Stimulated activated CD4-positive, alpha-beta T cell treated with anti-CD3 and anti-CD28 coated beads, Interleukin-4, amount 100 ng/mL, for 1 hour (primary cell): ENCODE measurements at places on chromosomes 3 and 15.
A peak's percentile ranks its signal among the peaks of the same experiment; 100 is the strongest.

GRCh38 chr15:69468241-69469121, 15.9 kb downstream of the RPLP1 start:
- peak; percentile 74 for DNase-seq

GRCh38 chr15:86863226-86863915, 783.7 kb downstream of the AGBL1 start:
- no peak for DNase-seq

DNA sequence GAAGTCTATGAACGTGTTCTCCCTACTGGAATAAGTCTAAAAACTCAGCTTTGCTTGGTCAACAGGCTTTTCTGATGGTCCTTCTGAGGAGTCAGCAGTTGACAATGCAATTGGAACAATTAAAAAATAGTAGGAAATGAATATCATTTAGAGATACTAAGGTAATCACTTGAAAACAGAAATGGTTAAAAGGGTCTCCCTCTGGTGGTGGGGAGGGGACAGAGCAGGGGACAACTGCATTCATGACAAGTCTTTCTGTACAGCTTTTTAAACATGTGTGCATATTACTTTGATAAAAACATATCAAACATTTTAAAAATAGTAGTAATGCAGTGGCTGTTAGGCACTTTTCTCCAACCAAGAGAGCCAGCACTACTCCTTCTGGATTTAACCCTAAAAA, 119.9 kb upstream of the FHIT start:
- DNase-seq: peak; percentile 19

DNA sequence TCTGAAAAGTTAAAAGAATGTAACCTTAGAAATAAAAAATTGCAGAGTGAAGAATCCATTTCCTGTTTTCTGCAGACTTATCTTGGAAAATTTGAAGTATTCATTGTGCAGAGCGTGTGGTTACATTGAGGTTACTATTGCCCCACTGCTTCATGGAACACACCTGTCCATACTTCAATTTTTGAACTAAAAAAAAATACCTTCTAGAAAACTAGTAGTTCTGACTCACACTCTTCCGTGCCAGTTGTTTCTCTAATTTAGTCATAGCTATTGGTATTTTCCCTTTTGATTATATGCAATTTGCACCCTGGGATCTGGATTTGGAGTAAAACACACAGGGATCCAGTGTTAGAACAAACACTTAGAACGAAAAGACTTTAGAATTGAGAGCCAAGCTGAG, 111.8 kb upstream of the LYSMD4 start:
- DNase-seq: no peak

GRCh38 chr15:91952216-91952615, 98.7 kb downstream of the SLCO3A1 start:
- DNase-seq: no peak

DNA sequence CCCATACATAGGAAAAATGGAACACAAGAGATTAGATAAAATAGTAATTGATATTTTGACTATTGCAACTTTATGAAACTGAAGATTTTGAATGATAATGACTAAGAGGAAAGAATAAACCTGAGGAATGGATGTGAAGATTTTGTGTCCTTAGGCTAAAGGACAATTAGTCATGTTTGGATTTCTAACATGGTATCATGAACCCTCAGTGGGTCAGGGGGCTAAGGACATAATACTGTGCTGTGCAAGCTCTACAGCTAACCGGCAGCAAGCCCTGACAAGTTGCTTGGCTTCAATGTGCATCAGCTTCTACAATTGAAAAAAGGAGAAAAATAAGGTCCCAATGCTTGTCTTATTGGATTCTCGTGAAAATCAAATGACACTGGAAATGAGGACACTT, 491.0 kb downstream of the MECOM start:
- DNase-seq: no peak

GRCh38 chr3:189496375-189497138, 134.6 kb upstream of the TP63 start:
- DNase-seq: no peak

GRCh38 chr3:52845157-52845556, 10.3 kb upstream of the MUSTN1 start:
- no peak for DNase-seq

- no peak for DNase-seq
These were observed 449.5 kb upstream of the TBL1XR1 start for GRCh38 chr3:177646749-177647148.

DNA sequence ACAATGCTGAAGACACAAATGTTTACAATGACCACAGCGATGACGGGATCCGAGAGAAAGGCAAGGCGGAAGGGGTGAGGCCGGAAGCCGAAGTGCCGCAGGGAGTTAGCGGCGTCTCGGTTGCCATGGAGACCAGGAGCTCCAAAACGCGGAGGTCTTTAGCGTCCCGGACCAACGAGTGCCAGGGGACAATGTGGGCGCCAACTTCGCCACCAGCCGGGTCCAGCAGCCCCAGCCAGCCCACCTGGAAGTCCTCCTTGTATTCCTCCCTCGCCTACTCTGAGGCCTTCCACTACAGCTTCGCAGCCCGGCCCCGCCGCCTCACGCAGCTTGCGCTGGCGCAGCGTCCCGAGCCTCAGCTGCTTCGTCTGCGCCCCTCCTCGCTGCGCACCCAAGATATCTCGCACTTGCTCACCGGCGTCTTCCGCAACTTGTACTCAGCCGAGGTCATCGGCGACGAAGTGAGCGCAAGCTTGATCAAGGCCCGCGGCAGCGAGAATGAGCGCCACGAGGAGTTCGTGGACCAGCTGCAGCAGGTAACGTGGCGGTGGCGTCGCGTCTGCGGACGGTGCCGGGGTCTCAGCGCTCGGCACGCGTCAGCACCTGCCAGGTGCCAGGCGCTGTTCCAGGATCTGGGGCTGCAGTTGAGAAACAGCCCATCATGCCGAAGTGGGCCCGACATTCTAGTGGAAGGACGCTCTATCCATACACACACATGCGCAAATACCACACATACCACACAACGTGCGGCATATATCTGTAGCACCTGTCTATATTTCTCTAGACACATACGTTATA, at the start of gene DLEC1:
Gene DLEC1 (plus strand): TSS at position 108 of the 798 bp plus-strand sequence. CDS start 18 bp downstream, at position 126.
- peak; percentile 67 for DNase-seq

DNA sequence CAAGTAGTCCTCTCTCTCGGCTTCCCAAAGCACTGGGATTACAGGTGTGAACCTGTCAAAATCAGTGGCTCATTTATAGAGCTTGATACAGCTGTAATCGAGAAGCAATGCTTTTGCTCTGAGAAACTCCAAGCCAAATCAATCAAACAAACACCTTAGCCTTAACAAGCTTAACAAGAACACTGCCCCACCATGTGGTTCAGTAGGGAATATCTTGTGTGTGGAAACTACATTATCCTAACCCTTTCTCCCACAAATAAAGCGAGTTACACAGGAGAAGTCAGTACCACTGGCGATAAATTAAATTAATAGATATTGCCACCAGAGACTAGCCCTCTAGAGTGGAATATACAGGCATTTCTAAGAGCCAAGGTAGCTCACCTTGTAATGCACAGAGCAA, 13.9 kb downstream of the CDAN1 start:
- no peak for DNase-seq

- no peak for DNase-seq
These were observed 611.5 kb downstream of the AGBL1 start for GRCh38 chr15:86691091-86691663.

GRCh38 chr3:106813742-106814141, 563.5 kb upstream of the CCDC54 start:
- no peak for DNase-seq

- DNase-seq: no peak
These were observed 288.9 kb downstream of the ZNF385D start for GRCh38 chr3:21462141-21462540.

GRCh38 chr3:19213603-19214220, 65.4 kb downstream of the KCNH8 start:
- DNase-seq: no peak

DNA sequence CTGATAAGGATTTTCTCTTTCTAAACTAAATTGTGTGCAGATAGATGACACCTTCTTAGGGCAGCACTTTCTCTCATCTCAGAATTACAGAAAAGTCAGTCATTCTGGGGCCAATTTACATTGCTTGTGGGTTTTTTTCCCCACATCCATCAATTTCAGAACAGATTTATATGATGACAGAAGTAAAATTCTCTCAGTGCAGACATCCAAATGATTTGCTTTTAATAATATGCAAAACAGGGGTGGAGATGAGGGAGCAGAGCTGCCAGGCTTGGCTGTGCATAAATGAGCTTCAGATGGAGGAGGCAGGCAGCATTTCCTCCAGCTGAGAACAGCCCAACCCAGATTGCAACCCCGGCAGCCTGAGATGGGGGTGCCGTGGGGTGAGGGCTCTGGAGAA, 44.0 kb downstream of the EDEM1 start:
- no peak for DNase-seq

DNA sequence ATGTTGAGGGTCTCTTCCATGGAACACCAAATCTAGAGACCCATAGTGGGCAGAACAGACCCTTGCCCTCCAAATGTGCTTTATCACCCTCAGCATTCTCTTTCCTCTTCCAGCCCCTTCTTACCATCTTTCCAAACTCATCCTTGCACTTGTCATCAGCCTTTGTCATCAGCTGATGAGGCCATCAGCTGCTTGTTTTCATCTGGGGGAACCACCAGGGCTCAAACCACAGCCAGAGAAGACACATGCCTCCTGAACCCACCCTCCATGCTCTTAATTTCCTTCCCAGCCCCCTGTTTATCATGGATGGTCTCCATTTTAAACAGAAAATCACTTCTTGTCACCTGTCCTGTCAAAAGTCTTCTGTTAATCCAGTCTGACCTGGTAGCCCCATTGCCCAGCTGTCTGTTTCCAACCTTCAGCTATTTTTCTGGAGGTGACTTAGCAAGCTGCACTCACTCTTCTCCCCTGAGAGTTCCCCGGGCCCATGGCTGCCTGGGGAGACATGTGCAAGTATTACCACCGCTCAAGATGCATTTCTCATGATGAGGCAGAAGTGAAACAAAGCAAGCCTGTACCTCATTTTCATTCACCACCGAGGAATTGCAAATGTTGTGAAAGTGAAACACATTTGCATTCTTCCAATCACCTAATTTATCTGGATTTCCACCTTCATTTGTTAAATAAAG, 14.7 kb upstream of the SYNM start:
- DNase-seq: no peak

DNA sequence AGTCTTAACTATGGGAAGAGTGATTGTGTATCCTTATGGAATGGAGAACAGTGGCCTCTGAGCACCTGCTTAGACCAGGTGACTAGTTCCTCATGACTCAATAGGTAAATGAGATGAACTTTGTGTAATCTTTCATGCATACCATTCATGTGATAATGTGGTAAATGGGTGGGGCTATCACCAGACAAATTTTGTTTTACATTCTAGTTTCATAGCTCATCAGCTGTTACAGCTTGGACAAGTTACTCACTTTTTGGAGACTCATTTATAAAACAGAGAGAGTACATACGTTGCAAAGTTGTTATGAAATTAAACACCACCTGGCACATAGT, 103.7 kb upstream of the TGFBR2 start:
- no peak for DNase-seq

GRCh38 chr3:43287500-43287873, 1.1 kb downstream of the SNRK start:
- no peak for DNase-seq

DNA sequence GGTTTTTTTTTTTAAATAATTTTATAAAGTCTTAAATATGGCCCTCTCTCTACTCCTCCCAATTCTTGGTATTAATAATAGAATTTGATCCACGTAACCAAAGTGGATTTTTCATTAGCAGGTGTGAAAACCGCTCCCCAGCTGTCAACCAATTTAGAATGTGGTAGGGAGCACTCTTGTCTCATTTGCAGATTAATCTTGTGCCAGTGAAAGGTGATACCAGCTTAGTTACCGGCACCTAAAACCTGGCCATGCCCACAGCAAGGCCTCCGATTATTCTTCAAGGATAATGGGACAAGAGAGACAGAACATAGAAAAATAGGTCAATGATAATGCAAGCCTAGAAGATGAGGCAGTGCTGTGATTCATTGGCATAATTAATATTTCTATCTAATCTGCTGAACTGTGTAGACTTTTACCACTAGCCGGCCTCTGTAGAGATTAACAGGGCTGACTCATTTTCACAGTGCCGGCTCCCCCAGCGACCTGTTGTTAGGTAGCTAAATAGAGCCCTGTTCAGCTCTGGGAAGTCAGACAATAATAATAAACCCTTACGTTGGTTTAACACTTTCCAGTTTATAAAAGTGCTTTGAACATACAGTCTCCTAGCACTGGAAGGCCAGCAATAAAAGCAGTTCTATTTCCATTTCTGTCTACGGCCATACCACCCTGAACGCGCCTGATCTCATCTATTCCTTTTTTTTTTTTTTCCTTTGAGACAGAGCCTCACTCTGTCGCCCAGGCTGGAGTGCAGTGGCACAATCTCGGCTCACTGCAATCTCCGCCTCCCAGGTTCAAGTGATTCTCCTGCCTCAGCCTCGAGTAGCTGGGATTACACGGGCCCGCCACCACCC, 102.9 kb downstream of the SHQ1 start:
- no peak for DNase-seq
